Activated CD4-positive, alpha-beta T cell treated with anti-CD3 and anti-CD28 coated beads, Interleukin-2, amount 50 U/mL, for 1 hour (primary cell): ENCODE measurements at places on chromosomes 2 and 18.

DNA sequence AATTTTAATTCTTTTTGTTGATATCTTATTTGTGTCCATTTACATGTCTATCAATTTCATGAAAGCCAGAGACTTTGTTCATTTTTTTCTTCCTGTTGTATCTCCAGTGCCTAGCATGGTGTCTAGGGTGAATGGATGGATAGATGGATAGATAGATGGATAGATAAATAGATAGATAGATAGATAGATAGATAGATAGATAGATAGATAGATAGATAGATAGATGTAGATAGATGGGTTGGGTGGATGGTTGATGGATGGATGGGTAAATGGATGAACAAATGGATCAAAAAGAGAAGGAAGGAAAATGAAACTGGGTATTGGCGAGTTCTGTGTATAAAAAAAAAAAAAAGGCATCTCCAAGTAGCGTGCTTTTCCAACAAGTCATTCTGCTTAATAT lies 120.5 kb downstream of the FAM124B start:
- no peak for DNase-seq

- no peak for DNase-seq
These were observed 419.6 kb downstream of the DLGAP1 start for GRCh38 chr18:4035521-4035920.

DNA sequence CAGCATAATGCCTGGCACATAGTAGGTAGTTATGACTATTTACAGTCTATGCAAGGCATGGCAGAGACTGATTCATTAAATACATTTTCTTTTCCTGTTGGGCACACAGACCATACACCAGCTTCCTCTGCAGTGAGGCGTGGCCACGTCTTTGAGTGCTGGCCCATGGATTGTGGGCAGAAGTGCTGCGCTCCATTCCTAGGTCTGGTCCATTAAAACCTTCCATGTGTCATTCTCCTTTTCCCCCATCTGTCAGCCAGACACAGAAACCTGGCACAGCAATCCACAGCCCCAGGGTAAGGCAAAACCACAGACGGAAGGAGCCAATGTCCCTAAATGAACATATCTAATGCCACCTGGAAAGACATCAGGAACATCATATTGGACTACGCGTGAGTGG lies 141.9 kb downstream of the TTC32 start:
- DNase-seq = no peak

DNA sequence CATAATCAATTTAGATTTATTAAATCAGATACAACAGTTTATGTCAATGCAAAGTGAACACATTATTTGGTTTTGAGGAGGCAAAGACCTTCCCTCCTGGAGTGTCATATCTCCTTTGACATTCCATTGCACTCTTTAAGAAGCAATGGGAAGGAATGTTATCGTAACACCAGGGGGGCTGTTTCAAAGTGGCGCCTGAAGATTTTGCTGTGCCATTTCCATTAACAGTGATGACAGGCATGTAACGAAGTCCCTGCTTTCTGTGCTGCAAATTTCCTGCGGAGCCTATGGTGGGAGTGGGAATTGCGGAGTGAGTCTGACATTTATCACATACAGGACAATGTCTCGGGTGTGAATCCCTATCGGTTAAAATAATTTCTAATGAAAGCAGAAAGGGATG lies 499.6 kb upstream of the RAB6C start:
- DNase-seq = no peak

GRCh38 chr2:20781656-20782265 lies 41.1 kb downstream of the LDAH start:
- DNase-seq = peak; percentile 6

DNA sequence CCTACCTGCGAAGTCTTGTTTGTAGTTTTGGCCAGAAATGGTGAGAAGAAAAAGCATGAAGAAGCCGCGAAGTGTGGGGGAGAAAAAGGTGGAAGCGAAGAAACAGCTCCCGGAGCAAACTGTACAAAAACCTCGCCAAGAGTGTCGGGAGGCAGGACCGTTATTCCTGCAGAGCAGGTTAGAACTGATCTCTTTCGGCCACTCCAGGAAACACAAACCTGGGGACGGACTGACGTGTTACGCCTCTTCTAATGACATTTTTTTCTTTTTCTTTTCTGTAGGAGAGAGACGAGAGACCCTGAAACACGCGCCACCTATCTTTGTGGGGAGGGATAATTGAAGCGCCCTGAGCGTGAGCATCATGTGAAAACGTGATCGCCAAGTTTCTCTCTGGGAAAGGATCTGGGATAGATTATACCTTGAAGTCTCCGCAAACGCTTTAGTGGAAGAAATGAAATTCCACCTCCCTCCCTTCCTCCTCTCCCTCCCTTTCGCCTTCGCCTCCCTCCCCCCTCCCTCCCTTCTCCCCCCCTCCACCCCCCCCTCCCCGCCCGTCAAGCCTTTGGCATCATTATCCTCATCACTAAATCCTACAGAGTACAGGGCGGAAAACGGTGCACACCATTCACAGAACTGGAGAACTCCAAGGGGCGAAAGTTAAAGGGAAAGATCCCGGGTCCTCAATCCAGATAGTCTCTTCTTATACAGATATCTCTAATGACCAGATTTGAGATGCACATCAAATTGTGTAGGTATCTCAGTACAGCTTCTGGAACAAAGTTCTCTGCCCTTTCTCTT lies at the start of gene ZEB2:
Gene ZEB2, minus strand, starts transcription at position 186 of the 798 bp plus-strand sequence. CDS start 2,769 bp downstream, outside the sequence.
- no peak for DNase-seq

- no peak for DNase-seq
These were observed 61.4 kb upstream of the LGALSL start for GRCh38 chr2:64392529-64392928.

GRCh38 chr18:25983730-25984129 lies 106.7 kb downstream of the SS18 start:
- no peak for DNase-seq

DNA sequence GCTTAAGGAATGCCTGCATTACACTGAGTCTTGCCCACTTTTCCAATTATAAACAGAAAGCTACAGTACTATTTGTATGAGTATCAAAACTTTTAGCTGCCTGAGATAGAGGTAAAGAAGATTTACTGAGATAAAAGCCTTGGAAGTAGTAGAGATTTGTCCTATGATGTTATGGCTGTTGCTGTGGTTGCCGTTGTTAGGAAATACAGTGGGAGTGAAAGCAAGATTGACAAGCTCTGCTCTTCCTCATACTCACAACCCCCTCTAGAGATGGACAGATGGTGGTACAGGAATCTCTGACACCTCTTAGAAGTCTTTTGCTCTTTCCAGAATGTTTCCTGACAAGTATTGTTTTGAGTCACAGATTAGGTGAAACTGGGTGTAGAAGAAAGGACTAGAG lies 242.5 kb downstream of the RPIA start:
- DNase-seq = no peak

DNA sequence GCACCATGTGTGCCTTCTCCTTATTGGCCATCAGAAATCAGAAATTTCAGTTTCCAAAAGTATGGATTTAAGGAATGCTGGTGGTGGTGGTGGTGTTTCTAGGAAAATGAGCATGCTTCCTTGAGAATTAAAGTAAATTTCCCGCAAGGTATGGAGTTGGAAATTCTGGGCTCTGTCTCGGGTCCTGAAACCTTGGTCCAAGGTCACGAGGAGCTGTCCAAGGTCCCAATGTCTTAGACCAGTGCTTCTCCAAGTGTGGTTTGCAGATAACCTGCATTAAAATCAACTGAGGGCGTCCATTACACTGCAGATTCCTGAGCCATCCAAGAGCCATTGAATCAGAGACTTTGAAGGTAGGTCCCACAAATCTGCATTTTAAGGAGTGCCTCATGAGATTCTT lies 210.9 kb upstream of the PKDCC start:
- peak; percentile 27 for DNase-seq

DNA sequence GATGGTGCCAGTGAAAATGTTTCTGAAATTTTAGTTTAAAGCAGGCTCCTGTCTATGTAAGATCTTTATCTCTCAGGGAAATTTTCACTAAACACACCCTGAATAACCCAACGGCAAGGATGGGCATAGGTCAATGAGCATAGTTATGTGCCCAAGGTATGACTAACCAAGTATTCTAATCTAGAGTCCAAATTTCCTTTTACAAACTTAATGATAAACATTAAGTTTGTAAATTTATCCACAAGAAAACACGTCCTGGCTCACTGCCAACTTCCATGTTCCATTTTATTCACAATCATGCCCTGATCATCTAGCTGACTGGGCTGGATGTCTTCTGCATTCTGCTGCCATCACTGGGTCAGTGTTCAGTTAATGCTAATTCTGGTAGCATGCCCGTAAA lies 151.2 kb downstream of the SRBD1 start:
- no peak for DNase-seq

- DNase-seq = no peak
These were observed 28.9 kb downstream of the ZNF638 start for GRCh38 chr2:71360434-71360975.

DNA sequence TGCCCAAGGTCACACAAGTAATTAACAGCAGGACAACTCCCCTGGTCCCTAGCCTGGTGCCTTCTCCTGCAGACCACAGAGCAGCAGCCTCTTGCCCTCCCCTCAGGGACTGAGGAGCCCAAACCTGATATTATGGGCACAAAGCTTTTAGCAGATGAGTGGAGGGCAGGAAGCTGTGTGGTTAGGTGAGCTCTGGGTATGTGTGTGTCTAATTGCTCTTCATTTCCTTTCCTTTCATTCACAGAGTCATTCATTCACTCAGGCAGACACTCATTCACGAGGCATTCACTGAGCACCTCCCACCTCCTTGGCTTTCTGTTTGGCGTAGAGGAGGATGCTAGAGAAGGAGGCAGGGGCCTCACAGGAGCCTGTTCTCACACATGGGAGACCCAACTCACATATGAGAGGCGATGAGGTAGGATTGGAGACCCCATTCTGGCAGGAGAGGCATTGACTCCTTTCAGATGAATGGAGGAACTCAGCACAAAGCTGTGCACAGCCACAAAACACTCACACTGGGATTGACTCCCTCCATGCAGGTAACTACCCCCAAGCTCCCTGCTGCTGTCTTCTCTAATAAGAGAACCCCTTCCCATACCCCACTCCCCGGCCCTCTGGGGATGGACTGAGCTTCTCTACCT lies 306.8 kb upstream of the SKOR2 start:
- no peak for DNase-seq
